Activated naive CD8-positive, alpha-beta T cell treated with anti-CD3 and anti-CD28 coated beads, Interleukin-2, amount 10 ng/mL, durations not matched to agents 7 days and 5 days (primary cell): ENCODE measurements at places on chromosomes 4 and X. TPM values are rescaled to one million over a fixed set of nuclear protein-coding genes. Genes with fewer than 3 reads are reported as not detected.
A peak's percentile ranks its signal among the peaks of the same experiment; 100 is the strongest.

- peaks cover 22% of the 10 kb centered on the region for H3K4me1 ChIP-seq
- H3K36me3 ChIP-seq = peaks cover 17% of the 10 kb centered on the region
- no peak overlapping the region for H3K4me3 ChIP-seq
- H3K27ac ChIP-seq = peak overlapping the region; percentile 71
Observed at GRCh38 chrX:154057791-154058190, 38.1 kb upstream of the IRAK1 start.

DNA sequence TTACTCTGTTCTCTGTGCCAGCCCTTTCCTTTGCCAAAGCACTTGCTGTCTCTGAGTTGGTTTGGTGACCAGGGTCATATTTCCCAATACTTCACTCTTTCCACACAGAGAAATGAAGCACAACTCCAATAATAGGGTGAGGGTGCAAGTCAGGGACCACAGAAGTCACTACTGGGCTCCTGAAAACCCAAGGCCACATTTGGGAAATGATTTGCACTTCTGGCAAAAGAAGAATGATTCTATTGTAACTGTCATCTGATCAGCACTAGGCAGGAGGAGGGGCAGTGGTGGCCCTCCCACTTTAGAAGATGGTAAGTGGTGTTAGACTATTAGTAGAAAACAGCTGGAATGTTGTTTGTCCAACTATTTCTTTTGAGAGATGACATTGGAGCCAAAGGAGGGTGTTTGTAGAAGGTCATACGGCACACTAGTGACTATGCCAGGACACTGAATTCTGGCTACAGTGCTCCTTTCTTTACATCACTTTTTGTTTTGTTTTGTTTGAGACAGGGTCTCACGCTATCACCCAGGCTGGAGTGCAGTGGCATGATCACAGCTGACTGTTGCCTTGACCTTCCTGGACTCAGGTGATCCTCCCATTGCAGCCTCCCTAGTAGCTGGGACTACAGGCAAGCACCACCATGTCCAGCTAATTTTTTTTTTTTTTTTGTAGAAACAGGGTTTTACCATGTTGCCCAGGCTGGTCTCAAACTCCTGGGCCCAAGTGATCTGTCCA is 10.8 kb upstream of the HADH start:
- H3K4me3 ChIP-seq = no peak overlapping the region
- H3K4me1 ChIP-seq = peaks cover 8% of the 10 kb centered on the region
- H3K27ac ChIP-seq = no peak overlapping the region
- peaks cover 12% of the 10 kb centered on the region for H3K36me3 ChIP-seq
- DNase-seq = no peak

Gene CRMP1
- total RNA-seq = not detected

DNA sequence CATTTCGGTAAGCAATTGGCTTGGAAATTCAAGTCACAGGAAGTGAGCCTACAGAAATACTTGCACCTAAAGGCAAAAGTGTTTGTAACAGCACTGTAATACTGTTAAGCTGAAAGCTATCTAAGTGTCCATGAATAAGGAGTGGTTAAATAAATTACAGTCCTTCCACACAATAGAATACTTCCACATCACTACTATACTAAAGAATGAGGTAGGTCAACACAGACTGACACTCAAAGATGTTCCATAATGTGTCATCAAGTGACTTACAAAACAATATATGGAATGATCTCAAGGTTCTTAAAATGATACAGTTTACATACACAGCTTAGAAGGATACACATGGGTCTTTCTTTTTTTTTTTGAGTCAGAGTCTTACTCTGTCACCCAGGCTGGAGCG is 27.0 kb downstream of the SLC10A6 start:
- H3K27me3 ChIP-seq = peaks cover 2% of the 10 kb centered on the region
- no peak overlapping the region for H3K4me3 ChIP-seq
- no peaks in the 10 kb centered on the region for H3K4me1 ChIP-seq
- H3K27ac ChIP-seq = no peak overlapping the region
- DNase-seq = no peak

DNA sequence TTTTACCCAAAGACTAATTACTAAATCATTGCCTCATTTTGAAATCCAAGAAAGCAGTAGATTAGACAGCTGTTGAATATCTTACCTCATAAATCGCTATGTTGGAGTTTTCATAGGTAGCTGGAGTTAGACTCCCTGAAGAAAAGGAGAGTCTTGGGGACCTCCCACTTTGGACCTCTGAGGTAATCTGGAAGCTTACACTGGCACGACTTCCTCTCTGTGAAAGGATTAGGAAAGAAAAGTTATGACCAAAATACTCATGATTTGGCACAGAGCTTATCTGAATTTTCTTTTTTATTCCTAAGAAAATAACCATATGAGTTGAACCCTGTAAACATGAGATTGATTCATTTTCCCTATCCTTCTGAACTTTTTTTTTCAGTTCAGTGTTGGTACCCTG is 40.6 kb downstream of the GUCY2F start:
- no peak overlapping the region for H3K27ac ChIP-seq
- no peak overlapping the region for H3K4me3 ChIP-seq
- H3K27me3 ChIP-seq = no peaks in the 10 kb centered on the region
- H3K36me3 ChIP-seq = no peaks in the 10 kb centered on the region
- H3K4me1 ChIP-seq = no peaks in the 10 kb centered on the region
- DNase-seq = no peak

Gene PNCK
- total RNA-seq = 0.79 TPM

GRCh38 chr4:70236125-70236524 is 6.3 kb upstream of the CSN3 start:
- H3K27ac ChIP-seq = no peak overlapping the region
- no peaks in the 10 kb centered on the region for H3K36me3 ChIP-seq
- H3K27me3 ChIP-seq = no peaks in the 10 kb centered on the region
- DNase-seq = no peak
- no peak overlapping the region for H3K4me3 ChIP-seq
- no peaks in the 10 kb centered on the region for H3K4me1 ChIP-seq

- no peak overlapping the region for H3K4me3 ChIP-seq
- no peak for DNase-seq
Observed at GRCh38 chr4:131430302-131430701, 1718.8 kb upstream of the PCDH10 start.

GRCh38 chrX:42536286-42536685 is 241.7 kb downstream of the PPP1R2C start:
- H3K27ac ChIP-seq = no peak overlapping the region
- no peak for DNase-seq
- H3K36me3 ChIP-seq = peaks cover 1% of the 10 kb centered on the region
- H3K4me3 ChIP-seq = no peak overlapping the region
- H3K27me3 ChIP-seq = no peaks in the 10 kb centered on the region

Gene CXCL11
- total RNA-seq = not detected

GRCh38 chr4:93896516-93896915 is 68.0 kb downstream of the ATOH1 start:
- H3K4me3 ChIP-seq = no peak overlapping the region
- H3K27ac ChIP-seq = no peak overlapping the region
- H3K27me3 ChIP-seq = no peaks in the 10 kb centered on the region
- no peaks in the 10 kb centered on the region for H3K36me3 ChIP-seq

Gene CENPVL1
- not detected for total RNA-seq

DNA sequence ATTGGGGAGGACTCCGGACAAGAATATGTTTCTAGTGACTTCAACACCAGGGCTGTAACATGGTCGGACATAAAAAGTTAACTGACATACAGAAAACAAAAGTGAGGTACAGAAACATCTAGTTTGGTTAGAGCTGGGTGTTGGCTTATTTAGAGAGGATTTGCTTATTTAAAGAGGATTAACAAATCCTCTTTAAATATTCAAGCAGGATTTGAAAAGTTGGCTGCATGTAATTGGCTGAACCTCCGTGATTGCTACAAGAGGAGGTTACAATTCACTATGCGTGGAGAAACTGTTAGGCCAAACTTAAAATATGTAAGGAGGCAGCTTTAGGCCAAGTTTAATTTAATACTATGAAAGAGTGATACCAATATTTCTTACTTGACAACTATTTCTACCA is 2707.4 kb downstream of the ARAP2 start:
- H3K36me3 ChIP-seq = no peaks in the 10 kb centered on the region

Gene TMEM150C
- not detected for total RNA-seq

Gene MAGEA2B
- not detected for total RNA-seq

DNA sequence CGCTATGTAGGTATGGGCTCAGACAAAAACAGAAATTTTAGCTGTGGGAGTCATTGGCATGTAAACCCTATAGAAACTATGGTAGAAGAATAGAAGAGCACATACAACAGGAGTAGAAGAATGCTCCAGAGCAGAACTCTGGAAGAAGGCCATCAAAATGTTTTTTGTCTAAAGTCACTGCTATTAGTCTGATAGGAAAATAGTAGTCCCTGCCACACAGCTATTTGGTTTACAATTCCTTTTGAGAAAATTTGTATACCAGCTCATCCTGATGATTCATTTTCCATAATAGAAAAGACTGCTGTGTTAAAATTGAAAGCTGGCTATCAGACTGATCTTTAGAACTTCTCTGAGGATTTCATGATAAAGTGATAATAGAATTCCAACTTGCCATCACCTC is 32.8 kb upstream of the ADAD1 start:
- no peak overlapping the region for H3K27ac ChIP-seq
- no peak overlapping the region for H3K4me3 ChIP-seq
- no peaks in the 10 kb centered on the region for H3K4me1 ChIP-seq
- H3K27me3 ChIP-seq = no peaks in the 10 kb centered on the region
- H3K36me3 ChIP-seq = peaks cover 42% of the 10 kb centered on the region

DNA sequence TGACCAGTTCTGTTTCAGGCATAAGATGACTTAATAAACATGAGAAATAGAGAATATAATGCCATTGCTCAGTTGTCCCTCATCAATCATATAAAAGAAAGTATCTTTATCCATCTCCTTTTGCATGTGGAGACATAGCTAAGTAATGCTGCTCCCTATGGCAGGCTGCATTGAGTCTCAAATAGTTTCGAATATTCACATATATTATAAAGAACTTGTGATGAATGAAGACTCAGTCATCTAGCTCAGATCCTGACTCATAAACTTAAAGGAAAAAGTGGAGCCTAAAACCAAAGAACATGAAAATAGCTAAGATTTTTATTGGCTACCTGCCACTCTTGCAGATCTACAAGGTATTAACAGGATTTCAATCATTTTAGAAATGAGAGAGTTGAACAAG is 11.7 kb upstream of the TLL1 start:
- no peaks in the 10 kb centered on the region for H3K36me3 ChIP-seq
- no peak overlapping the region for H3K27ac ChIP-seq
- DNase-seq = no peak
- H3K4me3 ChIP-seq = no peak overlapping the region

- H3K4me1 ChIP-seq = no peaks in the 10 kb centered on the region
- no peak overlapping the region for H3K27ac ChIP-seq
- no peaks in the 10 kb centered on the region for H3K27me3 ChIP-seq
- no peaks in the 10 kb centered on the region for H3K36me3 ChIP-seq
- no peak for DNase-seq
Observed at GRCh38 chrX:67724359-67725110, 180.7 kb downstream of the AR start.

Gene ERVMER34-1
- not detected for total RNA-seq

GRCh38 chr4:38411092-38411491 is 252.9 kb upstream of the KLF3 start:
- no peaks in the 10 kb centered on the region for H3K36me3 ChIP-seq
- no peak for DNase-seq
- H3K4me3 ChIP-seq = no peak overlapping the region
- no peak overlapping the region for H3K27ac ChIP-seq

GRCh38 chrX:2187352-2188115 is 313.2 kb downstream of the DHRSX start:
- no peaks in the 10 kb centered on the region for H3K27me3 ChIP-seq
- no peak overlapping the region for H3K4me3 ChIP-seq
- DNase-seq = no peak
- no peak overlapping the region for H3K27ac ChIP-seq
- no peaks in the 10 kb centered on the region for H3K4me1 ChIP-seq

- H3K4me3 ChIP-seq = no peak overlapping the region
- H3K27ac ChIP-seq = no peak overlapping the region
- no peaks in the 10 kb centered on the region for H3K36me3 ChIP-seq
- no peak for DNase-seq
Observed at GRCh38 chr4:130985371-130985770, 1889.4 kb downstream of the C4orf33 start.

DNA sequence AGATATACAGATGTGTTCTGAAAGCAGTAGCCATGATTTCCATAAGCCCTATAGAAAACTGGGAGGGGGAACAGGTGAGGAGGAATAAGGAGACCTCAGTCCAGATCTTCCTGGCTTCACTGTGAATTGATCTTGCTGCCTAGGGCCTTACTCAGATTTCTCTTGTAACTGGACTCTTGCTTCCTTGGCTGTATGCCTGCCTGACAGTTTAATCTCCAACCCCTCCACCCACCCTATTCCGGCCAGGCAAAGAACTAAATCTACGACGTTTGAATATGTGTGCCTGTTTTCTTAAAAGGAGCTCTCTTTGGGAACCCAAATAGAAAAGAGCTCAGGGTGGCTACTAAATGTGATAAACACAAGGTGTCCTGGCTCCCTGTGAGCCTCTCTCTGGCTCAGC is 173.0 kb downstream of the GPC3 start:
- no peak for DNase-seq
- no peak overlapping the region for H3K27ac ChIP-seq
- no peaks in the 10 kb centered on the region for H3K27me3 ChIP-seq
- H3K4me3 ChIP-seq = no peak overlapping the region

DNA sequence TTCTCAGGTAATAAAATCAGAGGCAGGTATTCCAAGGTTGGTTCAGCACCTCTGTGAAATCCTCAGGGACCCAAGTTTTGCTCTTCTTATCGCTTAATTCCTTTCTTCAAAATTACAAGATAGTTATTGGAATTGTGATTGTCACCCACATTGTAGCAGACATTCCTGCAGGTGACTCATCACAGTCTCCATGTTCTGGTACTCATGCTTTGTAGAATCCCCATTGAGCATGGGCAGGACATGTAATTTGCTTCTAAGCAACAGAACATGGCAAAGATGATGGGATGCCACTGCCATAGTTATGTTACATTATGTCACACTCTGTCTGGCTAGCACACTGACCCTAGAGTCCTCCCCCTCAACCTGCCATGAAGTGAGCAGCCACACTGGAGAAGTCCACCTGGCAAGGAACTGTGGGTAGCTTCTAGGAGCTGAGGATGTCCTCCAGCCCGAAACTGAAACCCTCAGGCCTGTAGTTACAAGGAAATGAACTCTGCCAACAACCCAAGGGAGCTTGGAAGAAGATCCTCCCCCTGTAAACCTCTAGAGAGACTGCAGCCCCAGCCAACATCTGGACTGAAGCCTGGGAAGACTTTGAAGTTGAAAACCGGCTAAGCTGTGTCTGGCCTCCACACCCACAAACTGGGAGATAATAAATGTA is 58.3 kb upstream of the GUCY1A1 start:
- no peaks in the 10 kb centered on the region for H3K36me3 ChIP-seq
- peaks cover 2% of the 10 kb centered on the region for H3K4me1 ChIP-seq
- no peak for DNase-seq
- peaks cover 17% of the 10 kb centered on the region for H3K27me3 ChIP-seq

Gene OPRPN
- not detected for total RNA-seq

Gene BEND2
- total RNA-seq = not detected

- H3K36me3 ChIP-seq = peaks cover 11% of the 10 kb centered on the region
- no peak overlapping the region for H3K4me3 ChIP-seq
- H3K27me3 ChIP-seq = no peaks in the 10 kb centered on the region
- no peaks in the 10 kb centered on the region for H3K4me1 ChIP-seq
- H3K27ac ChIP-seq = no peak overlapping the region
- no peak for DNase-seq
Observed at GRCh38 chr4:7838136-7838782, 101.4 kb downstream of the AFAP1 start.

- H3K27me3 ChIP-seq = peaks cover 84% of the 10 kb centered on the region
- H3K27ac ChIP-seq = no peak overlapping the region
- no peaks in the 10 kb centered on the region for H3K36me3 ChIP-seq
- H3K4me1 ChIP-seq = peaks cover 17% of the 10 kb centered on the region
- DNase-seq = no peak
Observed at GRCh38 chr4:153794006-153794405, 5.1 kb upstream of the SFRP2 start.
